Left lung (tissue), 14 donors: ENCODE measurements at places on chromosomes 5 and 9. TPM values are rescaled to one million over a fixed set of nuclear protein-coding genes. Genes with fewer than 3 reads are reported as not detected.

DNA sequence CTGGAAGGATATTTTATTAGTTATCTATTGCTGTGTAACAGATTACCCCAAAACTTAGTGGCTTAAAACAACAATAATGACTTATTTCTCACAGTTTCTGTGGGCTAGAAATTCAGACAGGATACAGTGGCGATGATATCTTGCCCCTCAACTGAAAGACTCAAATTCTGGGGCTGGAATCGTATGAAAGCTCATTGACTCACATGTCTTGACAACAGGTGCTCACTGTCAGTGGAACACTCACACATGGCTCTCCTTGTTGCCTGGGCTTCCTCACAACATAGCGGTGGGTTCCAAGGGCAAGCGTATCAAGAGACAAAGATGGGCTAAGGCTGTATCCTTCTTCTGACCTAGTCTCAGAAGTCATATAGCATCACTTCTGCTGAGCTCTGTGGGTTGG is 3.7 kb upstream of the GNPDA1 start:
- DNase-seq: no peak

- no peak for DNase-seq
Observed at GRCh38 chr5:142175461-142176142, 67.0 kb downstream of the NDFIP1 start.

Gene PCDHGA12
- polyA plus RNA-seq: 2.7 TPM

- DNase-seq: no peak
Observed at GRCh38 chr9:73182928-73183327, 31.3 kb downstream of the ANXA1 start.

DNA sequence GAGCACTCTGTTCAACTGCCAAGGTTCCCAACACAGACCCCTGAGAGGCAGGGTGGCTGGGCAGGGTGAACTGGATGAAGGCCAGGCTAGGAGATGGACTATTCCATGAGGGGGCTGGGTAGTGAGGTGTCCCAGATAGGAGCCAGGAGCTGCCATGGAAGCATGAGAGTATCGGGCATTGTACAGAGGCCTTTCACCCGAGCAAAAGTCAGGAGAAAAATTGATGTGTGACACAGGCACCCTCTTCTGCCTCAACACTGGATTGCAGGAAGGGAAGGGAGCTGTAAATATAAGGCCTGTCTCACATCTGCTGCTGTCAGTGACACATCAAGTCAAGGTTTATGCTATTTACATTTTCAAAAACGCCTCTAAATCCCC is 74.6 kb downstream of the UBAP1 start:
- DNase-seq: peak; percentile 39

DNA sequence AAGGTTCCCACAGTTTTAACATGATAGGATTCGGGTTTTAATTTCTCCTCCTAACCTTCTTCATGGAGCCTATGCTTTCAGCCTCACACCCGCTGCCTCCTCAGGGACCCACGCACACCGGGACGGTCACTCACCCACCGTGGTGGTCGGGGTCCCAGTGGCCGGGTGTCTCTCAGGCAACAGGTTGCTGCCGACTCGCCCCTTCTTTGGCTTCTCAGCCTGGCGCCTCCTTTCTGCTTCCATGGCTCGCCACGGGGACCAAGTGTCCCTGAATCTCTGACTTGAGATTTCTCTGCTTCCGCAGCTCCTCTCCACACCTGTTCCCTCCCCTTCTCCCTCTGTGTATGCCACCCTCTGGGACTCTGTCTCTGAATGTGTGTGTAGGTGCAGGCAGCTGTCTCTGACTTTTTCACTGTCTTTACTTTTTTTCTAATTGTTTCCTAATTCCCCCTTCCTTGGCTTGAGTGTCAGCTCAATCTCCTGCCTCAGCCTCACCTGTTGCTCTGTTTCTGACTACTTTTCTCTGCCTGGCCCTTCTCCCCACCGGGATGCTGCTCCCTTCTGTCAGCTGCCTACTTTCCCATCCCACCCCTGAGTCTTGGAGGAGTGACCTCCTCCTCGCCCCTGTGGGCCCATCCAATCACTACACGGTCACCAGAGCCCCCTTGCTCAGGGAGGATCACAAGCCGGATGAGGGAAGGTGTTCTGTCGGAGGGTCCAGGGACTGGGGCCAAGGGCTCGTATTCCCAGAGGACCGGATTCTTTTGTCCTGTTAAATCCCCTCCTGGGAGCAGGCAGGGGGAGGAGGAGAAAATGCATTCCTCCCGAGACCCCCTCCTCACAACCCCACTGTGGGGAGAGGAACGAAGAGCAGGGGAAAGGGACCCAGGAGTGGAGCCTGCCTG is at the start of gene PROP1:
PROP1 (minus strand) TSS at position 552 of the 905 bp plus-strand sequence; CDS start at position 243, 309 bp downstream.
- DNase-seq: no peak

DNA sequence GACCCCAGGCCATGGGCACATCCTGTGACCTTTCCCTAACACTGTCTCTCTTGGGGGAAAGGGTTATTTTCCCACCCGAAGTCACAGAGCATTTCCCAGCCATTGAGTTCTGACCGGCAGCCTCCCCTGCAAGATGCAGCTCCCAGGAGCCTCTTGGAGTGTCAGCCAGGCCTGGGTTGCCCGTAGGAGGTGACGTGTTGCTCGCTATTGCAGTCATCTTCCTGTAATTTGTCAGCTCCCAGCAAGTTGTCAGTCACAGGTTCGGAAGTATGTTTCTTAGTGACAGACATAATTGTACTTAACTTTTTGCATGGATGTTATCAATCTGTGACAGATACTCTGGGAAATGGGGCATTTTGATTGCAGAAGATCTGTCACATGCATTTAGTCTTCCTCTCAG is 74.5 kb downstream of the MVB12B start:
- no peak for DNase-seq

- no peak for DNase-seq
Observed at GRCh38 chr5:38737976-38738375, 107.8 kb upstream of the OSMR start.

- DNase-seq: no peak
Observed at GRCh38 chr9:34590381-34591247, 1.1 kb upstream of the CNTFR start.

GRCh38 chr5:10363519-10364185 is 10.2 kb downstream of the MARCHF6 start:
- DNase-seq: no peak

GRCh38 chr9:124299515-124300090 is 41.9 kb downstream of the NEK6 start:
- no peak for DNase-seq

DNA sequence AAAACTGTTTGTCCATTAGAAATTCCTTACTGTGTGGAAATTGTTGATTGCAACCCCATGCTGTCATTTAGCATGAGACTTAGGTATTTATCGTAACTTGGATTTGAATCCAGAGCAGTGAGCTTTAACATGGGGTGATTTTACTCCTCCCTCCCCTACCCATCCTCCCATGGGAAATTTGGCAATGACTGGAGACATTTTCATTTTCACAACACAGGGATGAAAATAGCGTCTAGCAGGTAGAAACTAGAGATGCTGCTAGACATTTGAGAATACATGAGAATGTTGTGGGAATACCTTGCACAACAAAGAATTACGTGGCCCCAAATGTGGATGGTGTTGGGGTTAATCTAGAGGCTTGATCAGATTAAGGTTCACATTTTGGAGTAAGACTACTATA is 191.3 kb upstream of the MPDZ start:
- DNase-seq: no peak

Gene IFNA13
- polyA plus RNA-seq: 0.14 TPM

- no peak for DNase-seq
Observed at GRCh38 chr5:106134549-106134948, 1536.2 kb downstream of the EFNA5 start.

Gene CCNI2
- 0.65 TPM for polyA plus RNA-seq

Gene MTREX
- polyA plus RNA-seq: 84.0 TPM

- peak; percentile 98 for DNase-seq
Observed at GRCh38 chr9:111631214-111631971, at the start of gene DNAJC25. Gene DNAJC25, plus strand, starts transcription at chr9:111631334. Its CDS starts 74 bp downstream, at chr9:111631408.

DNA sequence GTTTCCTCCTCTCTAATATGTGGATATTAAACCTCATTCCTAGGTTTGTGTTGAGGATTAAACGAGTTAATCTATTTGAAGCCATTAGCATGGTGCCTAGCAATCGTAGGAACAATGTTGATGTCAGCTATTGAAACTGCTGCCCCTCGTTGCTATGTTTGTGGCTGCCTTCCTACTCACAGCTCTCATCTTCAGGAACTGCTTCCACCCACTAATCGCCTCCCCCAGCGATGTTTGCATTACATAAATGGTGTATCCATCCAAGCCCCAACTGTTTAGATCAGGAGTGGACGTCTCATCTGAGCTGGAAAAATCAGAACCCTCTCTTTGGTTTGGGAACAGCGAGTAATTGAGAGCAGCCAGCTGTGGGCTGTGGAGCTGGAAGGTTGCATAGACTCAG is 416.6 kb downstream of the ARHGEF28 start:
- DNase-seq: no peak

DNA sequence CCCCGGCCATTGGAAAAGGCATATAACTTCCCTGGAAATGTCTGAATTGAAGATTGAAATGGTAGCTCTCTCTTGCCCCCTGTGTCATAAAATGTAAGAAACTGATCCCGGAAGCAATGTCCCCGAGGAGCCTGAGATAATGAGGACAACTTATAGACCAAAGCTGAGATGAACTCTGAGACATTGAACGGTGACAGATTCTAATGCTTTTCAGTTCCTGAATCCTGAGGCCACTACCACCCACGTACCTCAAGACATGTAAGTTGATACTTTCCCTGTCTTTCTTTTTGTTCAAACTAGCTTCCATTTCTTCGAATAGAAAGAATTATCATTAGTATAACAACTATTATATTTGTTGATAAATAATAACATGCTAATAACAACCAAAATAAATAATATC is 51.0 kb downstream of the KIF4B start:
- no peak for DNase-seq

DNA sequence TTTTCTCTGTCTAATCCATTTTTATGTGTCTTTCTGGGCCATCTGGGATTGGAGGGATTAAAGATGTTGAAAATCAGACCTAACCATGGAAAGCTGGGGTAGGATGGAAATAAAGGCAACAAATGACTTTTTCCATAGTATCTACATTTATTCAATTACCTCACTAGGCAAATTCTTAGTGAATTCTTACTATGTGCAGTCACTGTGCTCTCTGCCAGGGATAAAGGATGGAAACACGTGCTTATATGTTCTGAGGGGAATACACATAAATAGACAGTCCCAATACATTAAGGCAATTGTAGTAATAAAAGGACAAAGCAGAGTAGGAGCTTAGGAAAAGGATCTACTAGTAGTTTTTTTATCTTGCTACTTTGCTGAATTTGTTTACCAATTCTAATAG is 214.2 kb downstream of the PRR16 start:
- DNase-seq: no peak

Gene AK8
- polyA plus RNA-seq: 1.8 TPM

DNA sequence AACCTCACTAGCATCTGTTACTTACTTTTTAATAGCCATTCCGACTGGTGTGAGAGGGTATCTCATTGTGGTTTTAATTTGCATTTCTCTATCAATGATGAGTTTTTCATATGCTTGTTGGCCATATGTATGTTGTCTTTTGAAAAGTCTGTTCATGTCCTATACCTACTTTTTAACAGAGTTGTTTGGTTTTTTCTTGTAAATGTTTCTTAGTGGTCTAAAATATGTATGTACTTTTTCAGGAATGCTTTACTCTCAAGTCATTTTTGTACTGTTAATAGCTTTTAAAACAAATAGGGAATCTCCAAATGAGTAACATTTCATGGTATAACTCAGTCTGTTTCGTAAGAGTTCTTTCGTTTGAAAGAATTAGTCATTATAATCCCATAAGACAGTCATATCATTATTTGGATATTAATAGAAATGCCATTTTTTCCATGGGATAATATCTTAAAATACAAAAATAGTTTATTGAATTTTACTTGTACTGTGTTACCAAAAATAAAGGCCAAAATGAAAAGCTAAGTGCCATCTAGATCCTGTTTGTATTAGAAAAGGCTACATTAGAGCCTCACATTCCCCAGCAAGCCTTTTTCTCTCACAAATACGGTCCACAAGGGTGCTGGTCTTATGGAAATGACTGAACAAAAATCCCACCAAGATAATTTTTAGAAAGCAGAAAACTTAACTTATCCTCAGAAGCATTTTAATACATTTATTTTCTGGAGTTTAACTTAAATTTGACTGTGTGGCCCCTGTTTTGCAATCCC is 247.7 kb downstream of the PJA2 start:
- no peak for DNase-seq

Gene RANBP3L
- polyA plus RNA-seq: 1.8 TPM
